ENCODE measurements at places on chromosomes 12 and 14.

DNA sequence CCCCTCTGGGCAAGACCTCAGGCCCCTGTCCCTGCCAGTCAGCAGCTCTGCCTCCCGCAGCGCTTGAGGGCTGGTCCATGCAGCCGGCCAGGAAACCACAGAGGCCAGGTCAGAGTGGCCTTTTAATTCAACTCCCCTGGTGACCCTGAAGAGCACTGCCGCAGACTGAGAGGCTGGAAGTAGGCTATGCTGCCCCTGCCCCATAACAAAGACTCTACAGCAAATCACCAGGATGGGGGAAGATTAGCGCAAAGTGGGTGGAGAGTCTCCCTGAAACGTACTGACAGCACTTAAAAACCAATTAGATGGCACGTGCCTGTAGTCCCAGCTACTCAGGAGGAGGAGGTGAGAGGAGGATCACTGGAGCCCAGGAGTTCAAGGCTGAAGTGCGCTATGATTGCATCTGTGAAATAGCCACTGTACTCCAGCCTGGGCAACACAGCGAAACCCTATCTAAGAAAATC is 70.5 kb downstream of the ITPK1 start:
- no peak for DNase-seq

DNA sequence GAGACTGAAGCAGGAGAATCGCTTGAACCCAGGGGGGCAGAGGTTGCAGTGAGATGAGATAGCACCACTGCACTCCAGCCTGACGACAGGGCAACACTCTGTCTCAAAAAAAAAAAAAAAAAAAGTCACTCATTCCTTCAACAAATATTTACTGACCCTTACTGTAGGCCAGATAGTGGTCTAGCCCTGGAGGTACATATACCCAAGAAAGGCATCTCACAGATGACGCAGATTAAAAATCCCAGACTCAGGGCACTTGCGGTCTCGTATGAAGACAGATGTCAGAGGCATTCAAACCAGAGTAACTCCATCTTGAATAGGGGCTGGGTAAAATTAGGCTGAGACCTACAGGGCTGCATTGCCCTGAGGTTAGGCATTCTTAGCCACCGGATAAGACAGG is 44.8 kb downstream of the CLMN start:
- no peak for DNase-seq

GRCh38 chr14:67623114-67623513 is 3.4 kb downstream of the ARG2 start:
- no peak for DNase-seq

- DNase-seq, result no peak
Observed at GRCh38 chr12:22275843-22276242, 58.7 kb downstream of the ST8SIA1 start.

DNA sequence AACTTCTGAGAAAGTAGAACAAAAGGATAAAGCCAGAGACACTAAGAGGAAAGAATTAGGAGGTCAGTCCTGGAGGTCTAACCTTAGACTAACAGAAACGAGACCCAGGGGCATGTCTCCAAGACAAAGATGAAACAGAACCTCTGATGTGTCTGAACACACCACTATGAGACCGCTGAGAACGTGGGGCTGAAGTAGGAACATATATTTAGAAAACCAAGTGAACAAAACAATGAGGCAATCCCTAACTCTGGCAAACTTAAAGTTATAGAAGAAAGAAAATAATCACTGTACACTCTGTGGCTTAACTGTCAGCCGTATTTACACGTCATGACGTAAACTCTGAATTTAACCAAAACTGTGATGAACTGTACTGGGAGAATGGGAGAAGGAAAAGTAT is 17.9 kb downstream of the KCTD10 start:
- DNase-seq, result no peak

DNA sequence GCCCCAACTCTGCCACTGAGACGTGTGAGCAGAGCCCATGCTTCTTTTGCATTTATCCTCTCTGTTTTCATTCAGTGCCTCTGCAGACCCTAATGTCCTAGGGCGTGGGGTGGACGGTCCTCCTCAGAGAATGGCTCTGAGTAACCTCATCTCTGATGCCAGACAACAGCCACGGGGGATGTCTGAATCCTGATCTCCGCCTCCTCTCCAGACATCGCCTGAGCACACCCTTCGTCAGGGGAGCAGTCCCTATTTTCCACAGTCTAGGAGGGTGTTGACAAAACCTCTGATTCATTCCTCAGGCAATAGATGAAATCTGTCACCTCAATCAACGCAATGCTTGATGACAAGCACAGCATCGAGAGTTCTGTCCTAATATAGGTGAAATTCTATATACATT is 109.2 kb upstream of the DYRK2 start:
- no peak for DNase-seq

GRCh38 chr14:52185178-52185577 is 82.3 kb upstream of the PTGDR start:
- DNase-seq, result no peak

- no peak for DNase-seq
Observed at GRCh38 chr14:54881235-54881760, 21.3 kb downstream of the GCH1 start.

DNA sequence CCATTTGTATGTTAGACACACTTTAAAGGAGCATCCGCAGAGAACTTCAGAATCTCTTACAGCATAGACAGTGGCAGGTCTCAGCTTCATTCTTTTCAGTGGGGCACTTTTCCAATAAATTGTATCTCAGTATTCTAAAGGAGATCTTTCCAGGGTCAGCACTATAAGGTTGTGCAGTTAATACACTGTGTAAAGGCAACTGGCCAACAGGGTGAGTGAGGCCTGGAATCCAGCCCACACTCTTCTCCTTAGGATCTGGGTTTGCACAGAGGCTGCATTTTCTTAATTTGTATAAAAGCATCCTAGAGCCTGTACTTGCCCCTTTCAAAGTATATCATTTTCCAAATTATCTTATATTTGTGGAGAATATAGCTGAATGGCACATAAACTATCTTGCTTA is 94.2 kb downstream of the MYF5 start:
- no peak for DNase-seq

DNA sequence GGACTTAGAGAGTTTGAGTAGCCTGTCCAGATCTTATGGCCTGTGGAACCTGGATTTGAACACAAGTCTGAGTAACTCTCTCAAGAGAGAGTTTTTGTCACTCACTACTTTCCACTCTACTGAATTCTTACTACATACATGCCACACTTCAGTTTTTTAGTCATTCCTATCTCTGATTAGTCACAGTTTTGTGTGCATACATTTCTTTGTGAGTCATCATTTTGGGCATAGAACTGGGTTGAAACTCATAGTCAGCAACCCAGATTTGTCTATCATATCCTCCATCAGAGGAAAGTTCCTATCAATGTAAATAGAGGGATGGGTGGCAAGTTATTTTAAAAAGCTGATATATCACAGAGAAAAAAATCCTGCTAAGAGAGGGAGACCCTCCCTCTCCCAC is 42.9 kb downstream of the FLRT2 start:
- no peak for DNase-seq

- no peak for DNase-seq
Observed at GRCh38 chr12:125145196-125145595, 80.0 kb downstream of the AACS start.

DNA sequence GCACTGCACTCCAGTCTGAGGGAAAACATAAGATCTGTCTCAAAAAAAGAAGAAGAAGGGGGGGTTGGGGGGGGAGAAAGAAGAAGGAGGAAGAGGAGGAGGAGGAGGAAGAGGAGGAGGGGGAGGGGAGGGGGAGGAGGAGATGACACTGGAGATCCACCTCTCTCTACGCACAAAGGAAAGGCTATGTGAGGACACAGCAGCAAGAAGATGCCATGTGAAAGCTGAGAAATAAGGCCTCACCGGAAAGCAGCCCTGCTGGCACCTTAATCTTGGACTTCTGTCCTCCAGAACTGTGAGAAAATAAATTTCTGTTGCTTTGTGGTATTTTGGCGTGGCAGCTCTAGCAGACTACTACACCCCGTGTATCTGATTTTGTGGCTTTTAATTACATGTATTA is 477.9 kb downstream of the MED13L start:
- DNase-seq, result no peak

DNA sequence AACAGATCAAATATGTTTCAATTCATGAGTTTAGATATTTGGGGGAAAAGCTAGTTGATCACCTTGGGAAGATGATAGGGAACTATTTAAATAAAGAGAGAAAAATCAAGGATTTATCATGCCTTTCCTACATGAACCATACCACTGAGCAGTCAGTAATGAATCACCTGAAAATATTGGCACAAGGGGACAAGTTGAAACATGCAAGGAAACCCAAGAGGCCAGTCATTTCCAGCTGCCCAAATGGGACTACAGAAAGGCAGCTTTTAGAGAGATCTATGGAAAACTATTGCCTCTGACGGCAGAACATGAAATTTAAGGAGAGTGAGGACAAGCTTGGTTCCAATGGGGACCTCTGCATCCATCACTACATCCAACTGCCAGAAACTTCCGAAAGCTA is 14.1 kb upstream of the ETV6 start:
- no peak for DNase-seq

GRCh38 chr12:12267742-12268200 is 927 bp upstream of the LRP6 start:
- DNase-seq, result no peak

DNA sequence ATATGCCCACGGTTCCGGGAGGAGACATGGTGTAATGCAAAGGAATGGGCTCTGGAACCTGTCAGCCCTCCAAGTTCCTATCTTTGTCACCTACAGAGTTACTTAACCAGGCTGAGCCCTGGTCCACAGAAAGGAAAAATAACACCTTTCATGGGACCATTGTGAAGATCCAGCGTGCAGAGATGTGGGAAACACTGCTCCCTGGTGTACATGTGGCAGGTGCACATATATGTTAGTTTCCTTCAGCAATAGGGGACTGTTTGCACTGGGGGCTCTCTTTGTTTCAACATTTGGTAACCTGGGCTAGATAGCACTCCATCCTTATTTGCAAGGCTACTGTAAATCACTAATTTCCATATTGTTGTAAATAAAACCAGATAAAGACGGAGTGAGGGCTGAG is 72.3 kb downstream of the ANO2 start:
- DNase-seq, result no peak

GRCh38 chr14:74685056-74685455 is 27.8 kb downstream of the AREL1 start:
- no peak for DNase-seq

DNA sequence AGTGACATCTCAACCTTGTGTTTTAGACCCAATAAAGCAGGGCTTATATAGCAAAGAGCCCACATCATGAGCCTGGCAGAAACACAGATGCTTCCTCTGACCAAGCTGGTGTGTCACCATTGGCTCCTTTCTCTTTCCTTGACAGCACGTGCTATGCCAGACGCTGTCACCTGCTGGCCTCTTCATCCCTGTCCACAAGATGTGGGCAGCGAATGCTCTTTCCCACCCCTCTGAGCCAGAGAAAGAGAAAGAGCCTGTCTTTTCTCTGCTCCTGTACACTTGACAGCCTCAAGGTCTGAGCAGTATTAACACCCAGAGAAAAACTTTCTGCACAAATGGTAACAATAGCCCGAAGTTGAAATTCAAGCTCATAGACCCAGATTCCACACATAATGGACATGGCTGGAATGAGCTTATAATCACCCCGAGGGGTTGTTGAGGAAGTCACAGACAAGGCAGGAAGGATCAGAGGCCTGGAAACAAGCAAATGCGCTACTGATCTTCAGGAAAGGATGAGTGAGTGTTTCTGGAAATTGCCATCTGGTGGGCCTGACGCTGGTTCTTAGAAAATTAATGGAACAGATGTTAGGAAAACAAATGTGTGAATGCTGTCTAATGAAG is 8.9 kb downstream of the TGFB3 start:
- no peak for DNase-seq

DNA sequence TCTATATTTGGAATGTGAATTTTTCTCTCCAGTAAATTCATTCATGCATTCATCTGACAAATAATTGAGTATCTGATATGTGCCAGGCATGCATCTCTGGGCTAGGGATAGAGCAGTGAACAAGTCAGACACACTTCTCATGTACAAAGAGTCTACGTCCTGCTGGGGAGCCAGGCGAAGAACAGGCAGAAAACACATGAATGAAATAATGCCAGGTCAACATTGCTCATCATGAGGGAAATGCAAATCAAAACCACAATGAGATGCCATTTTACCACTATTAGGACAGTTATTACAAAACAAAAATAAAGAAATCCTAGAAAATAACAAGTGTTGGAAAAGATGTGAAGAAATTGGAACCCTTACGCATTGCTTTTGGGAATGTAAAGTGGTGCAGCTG is 90.3 kb downstream of the PAX9 start:
- DNase-seq, result no peak

GRCh38 chr14:21256539-21257393 is 12.5 kb downstream of the HNRNPC start:
- peak; percentile 11 for DNase-seq

GRCh38 chr12:3538466-3539030 is 47.5 kb downstream of the PRMT8 start:
- no peak for DNase-seq

- DNase-seq, result no peak
Observed at GRCh38 chr14:40447017-40447416, 1014.8 kb upstream of the FBXO33 start.

DNA sequence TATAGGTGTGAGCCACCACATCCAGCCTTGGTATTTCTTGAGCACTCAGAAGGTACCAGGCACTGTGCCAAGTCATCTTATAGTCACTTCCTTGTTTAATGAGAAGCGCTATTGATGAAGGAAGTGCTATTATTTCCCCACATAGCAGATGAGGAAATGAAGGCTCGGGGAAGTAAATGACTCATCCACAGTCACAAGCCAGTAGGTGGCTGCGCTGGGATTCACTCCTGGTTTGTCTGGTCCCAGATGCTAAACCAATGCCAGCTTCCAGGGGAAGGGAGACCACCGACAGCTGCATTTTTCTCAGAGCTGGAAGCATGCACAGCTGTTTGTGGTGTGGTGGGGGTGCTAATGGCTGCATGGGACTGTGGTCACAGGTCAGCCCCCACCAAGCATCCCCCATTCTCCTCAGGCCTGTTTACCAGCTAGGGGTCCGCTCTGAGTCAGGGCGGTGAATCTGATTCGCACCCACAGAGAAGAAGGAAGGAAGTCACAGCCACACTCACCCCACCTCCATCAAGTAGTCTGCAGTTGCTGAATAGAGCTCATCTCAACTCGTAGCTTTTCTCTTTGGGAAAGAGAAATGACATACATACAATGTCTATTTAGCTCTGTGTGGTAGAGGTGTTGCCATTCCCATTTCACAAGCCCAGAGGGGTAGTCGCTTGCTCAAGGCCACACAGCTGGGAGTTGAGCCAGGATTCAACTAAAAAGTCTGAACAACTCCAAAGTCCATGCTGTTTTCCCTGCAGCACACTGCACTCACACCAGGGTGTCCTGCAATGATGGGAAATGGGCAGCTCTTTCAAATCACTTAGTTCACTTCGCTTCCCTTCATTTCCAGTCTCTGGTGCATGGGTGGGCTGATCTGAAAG is 6.3 kb upstream of the LTBP2 start:
- peak; percentile 68 for DNase-seq

DNA sequence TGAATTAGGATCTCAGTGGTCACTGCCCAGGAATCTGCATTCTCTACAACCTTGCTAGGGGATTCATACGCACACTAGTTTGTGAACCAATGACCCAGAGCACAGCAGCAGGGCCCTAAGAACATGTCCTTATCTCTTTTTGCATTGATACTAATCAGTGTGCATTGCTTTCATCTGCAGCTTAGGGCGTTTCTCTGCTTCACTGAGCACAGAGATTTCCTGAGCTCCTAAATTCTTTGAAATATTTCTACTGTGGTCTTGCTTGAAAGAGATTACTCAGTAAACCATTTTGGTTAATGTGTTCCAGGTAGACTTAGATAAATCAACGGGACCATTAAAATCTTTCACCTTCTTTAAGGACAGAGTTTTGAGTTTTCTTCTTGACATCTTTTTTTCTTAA is 351.3 kb upstream of the KITLG start:
- no peak for DNase-seq

GRCh38 chr12:13219320-13219719 is 22.8 kb downstream of the EMP1 start:
- no peak for DNase-seq

Data from CD4-positive, alpha-beta T cell treated with Interferon alpha-2 for 1 hour (primary cell).